M059J (cell line): ENCODE measurements at places on chromosomes 7 and 10. TPM values are rescaled to one million over a fixed set of nuclear protein-coding genes. Genes with fewer than 3 reads are reported as not detected.
A peak's percentile ranks its signal among the peaks of the same experiment; 100 is the strongest.

SSC4D gene
- total RNA-seq = 0.39 and 0.44 TPM in 2 replicates

DNA sequence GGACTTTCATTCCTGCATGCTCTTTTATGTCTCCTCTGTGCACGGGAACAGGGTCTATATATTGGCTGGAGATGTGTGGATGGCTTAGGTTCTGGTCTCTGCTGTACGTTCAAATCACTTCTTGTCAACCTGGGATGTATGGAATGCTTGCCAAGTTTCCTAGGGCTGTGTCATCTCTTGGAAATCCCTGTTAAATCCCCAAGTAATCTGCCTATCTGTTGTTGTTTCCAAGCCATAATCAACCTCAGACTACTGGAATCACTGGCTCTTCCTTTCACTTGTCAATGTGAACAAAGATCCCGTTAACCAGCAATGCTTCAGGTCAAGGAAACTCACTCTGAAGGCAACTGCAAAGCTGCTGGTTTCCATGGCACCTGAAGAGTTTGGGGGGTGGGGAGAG lies 93.3 kb upstream of the FAM171A1 start:
- no peak for DNase-seq

DNA sequence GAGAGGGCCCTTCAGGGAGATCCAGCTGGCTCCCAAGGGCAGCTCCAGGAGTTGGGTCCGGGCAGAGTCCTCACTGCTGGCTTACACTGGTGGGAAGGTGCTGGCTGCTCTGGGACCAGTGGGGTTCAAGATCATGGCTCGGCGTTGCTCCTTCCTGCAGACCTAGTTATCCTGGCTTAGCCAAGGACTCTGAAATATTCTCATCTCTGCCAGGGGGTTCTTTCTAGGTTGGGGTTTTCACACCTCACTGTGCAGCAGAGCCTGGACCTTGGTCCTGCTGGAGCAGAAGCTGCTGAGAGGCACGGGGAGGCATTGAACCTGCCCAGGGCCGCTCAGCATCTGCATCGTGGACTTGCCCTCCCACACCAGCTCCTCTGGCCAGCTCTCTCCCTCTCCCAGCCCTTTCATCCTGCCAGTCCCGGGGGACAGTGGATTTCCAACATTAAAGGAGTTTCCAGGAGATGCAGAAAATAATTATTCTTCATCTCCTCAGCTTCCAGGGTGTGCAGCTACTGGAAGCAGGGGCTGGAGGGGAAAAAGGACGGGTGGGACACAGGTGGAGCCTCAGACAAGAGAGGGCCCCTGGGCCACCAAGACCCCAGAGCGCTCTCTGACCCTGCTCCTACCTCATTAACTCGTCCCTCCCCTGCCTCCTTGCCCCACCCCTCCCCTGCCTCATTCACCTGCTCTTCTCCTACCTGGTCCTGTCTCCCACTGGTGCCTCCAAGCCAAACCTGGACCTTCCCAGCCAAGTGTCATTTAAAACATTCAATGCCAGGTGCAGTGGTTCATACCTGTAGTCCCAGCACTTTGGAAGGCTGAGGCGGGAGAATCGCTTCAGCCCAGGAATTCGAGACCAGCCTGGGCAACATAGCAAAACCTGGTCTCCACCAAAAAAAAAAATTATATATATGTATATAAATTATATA lies 42.5 kb downstream of the JAKMIP3 start:
- DNase-seq = no peak

- peak; percentile 67 for DNase-seq
Measured at GRCh38 chr10:3740157-3740871, 44.7 kb downstream of the KLF6 start.
